Epithelial cell of umbilical artery (primary cell): ENCODE measurements at places on chromosomes 7 and 10. TPM values are rescaled to one million over a fixed set of nuclear protein-coding genes. Genes with fewer than 3 reads are reported as not detected.

The GALNT17 gene
- not detected in 2 replicates for total RNA-seq

The TMEM130 gene
- total RNA-seq: under 0.01 TPM in 1 of 2 replicates, not detected in the other

The PON3 gene
- 0.32 and 0.76 TPM in 2 replicates for total RNA-seq

The LIPF gene
- total RNA-seq: not detected in 2 replicates

The HABP2 gene
- not detected in 2 replicates for total RNA-seq

The LRRC4 gene
- total RNA-seq: 0.32 and 0.61 TPM in 2 replicates

The HMX3 gene
- total RNA-seq: not detected in 2 replicates

The PYROXD2 gene
- 2.3 and 5.5 TPM in 2 replicates for total RNA-seq

The ADAMTS14 gene
- total RNA-seq: under 0.01 TPM in 1 of 2 replicates, not detected in the other

The LLCFC1 gene
- total RNA-seq: not detected in 2 replicates

The MOGAT3 gene
- total RNA-seq: not detected in 2 replicates

The FAM20C gene
- total RNA-seq: 7.6 and 10.1 TPM in 2 replicates

The ADAP1 gene
- 0.91 and 1.6 TPM in 2 replicates for total RNA-seq

The MINPP1 gene
- 34.3 and 35.7 TPM in 2 replicates for total RNA-seq
